ENCODE measurements at places on chromosomes 5 and 9.

DNA sequence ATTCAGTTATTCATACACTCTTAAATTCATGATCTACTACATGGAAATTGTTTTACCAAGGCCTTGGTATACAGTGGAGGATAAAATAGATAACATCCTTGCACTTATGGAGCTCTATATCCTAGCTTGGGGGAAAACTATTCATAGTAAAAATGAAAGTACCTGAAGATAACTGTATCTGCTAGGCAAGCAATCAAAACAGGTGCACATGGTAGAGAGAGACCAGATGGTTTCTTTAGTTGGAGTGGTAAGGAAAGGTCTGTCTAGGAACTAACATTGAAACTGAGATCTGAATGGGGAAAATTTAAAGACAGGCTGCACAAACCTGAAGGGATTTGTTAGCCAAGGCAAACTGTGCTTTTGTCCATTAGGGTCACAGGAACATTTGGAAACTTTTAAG lies 11.1 kb upstream of the SLCO4C1 start:
- no peak for DNase-seq

DNA sequence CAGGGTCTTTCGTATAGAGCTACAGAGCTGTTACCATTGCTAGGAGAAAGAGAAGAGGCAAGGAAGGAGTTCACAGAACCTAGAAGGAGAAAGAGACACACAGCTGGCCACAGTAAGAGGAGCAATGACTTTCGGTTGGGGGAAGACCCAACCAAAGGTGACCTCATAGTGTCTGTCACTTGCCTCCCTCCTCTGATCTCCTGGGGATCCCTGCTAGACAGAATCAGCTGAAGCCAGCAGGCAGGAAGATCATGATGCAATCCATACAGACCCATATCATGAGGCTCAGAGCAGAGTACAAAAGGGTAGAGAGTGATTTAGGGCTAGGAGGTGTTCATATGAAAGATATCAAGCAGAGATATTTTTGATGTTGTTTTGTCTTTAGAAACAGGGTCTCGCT lies 26.0 kb upstream of the EPB41L4B start:
- no peak for DNase-seq

GRCh38 chr9:108182950-108183381 lies 672.8 kb downstream of the ACTL7B start:
- DNase-seq: peak; percentile 54

DNA sequence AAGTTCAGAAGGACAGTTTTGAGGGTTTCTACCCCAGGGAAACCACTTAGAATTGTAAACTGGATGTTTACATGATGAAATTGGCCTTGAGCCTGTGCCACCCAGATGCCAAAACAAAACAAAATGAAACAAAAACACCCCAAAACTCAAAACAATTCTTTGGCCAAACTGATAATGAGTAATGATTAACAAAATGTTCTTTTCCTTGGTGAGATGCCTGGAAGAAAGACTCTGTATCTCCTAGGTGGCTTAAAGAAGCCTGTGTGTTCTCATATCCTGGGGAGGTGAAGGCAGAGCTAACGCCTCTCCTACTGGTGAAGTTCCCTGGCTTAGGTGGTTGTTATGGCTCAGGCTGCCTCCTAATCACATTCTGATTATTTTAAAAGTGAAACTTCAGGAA lies 120.5 kb downstream of the NPR3 start:
- no peak for DNase-seq

- DNase-seq: no peak
These were observed 233.7 kb upstream of the MSX2 start for GRCh38 chr5:174490728-174491127.

DNA sequence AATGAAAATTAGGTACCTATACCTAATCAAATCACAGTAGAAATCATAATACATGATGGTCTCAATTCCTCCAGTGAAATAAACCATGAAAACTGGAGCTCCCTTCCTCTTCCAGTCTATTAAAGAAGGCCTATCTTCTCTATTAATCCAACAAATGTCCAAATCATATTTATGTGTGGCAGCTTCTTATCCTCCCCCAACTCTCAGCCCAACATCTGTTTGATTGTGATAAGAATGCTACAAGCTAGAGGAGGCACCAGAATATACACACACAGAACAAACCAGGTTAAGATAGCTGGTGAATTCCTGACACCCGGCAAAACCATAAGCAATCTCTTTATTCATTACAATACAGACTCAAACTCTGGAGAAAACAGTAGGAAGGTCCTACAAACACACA lies 110.8 kb downstream of the FBXL17 start:
- DNase-seq: no peak

GRCh38 chr9:94554439-94555331 lies at the start of gene PCAT7:
PCAT7 (plus strand) TSS chr9:94555083.
- DNase-seq: peak; percentile 48

GRCh38 chr9:135116881-135117280 lies 29.4 kb downstream of the OLFM1 start:
- no peak for DNase-seq

DNA sequence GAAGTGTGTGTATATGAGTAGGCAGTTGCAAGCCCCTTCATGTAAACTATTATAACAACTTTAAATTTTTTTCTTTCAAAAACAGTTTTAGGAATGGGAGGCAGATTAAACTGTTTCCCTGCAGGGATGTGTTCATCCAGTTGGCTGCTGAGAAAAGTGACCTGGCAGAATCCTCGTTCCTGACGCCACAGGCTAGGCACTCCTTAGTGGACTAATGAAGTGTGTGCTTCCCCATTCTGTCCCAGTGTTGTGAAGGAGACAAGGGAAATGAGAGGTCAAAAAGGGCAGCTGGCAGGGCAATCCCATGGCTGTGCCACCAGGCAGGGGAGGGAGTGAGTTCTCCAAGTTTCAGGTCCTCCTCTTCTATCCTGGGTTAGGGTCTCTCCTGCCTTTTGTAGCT lies 59.8 kb downstream of the FOXD1 start:
- no peak for DNase-seq

- DNase-seq: no peak
These were observed 283.9 kb upstream of the RFX3 start for GRCh38 chr9:3809724-3810123.

DNA sequence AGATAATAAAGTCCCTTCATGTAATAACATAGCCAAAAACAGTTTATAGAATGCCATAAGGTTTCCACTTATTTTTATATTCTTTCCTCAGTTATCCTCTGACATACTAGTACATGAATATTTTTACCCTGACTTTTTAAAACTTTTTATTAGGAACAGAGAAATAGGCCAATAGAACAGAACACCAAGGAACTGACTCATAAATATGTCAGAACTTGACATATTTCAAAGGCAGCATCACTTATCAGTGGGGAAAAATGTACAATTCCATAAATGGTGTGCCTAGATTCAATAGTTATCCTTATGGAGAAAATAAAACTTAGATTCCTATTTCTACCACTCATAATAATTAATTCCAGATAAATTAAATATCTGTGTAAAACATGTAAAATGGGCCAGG lies 9.4 kb downstream of the STARD4 start:
- DNase-seq: peak; percentile 73

- DNase-seq: no peak
These were observed 31.1 kb downstream of the ERAP1 start for GRCh38 chr5:96776621-96777020.

DNA sequence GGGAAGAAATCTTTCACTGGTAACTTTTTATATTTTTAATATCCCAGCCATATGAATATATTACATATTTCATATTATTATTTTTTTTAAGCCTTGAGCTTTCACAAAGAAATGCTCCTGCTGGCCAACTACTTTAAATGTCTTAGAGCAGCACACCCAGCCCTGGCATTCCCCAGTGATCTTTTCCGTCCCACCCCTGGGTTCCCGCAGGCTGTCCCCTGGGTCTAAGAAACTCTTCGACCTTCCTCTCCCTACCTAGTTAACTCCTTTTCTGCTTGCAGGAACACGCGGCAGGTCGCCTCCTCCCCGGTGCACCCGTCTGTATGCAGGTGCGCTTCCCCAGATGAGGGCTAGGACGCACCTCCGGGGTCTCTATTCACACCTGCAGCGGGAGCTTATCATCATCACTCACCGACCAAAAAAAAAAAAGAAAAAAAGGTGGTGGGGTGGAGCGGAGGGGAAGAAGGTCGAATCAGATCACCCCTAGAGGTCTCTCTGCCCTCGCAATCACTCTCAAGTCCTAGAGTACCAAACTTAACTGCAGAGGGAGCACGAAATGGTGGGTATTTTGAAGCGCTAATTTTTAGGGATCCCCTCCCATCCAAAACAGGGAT lies 696 bp downstream of the ZFP62 start:
- peak; percentile 30 for DNase-seq

DNA sequence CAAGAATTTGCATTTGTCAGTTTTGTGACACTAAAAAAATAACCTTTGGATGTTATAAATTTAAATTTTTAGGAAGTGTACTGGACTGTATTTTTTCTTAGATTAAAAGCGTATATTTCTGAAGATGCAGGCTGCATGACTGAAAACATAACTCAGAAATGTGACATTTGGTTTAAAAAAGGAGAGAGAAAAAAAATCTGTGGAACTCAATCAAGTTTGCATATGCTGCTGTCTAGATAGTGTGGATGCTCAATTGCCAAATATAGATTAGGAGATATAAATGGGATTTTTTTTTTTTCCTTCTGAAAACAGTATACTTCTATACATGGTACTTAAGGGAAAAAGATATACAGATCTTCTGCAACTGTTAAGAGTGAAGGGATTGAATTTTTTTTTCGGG lies 402.3 kb downstream of the TAF11L14 start:
- DNase-seq: no peak

DNA sequence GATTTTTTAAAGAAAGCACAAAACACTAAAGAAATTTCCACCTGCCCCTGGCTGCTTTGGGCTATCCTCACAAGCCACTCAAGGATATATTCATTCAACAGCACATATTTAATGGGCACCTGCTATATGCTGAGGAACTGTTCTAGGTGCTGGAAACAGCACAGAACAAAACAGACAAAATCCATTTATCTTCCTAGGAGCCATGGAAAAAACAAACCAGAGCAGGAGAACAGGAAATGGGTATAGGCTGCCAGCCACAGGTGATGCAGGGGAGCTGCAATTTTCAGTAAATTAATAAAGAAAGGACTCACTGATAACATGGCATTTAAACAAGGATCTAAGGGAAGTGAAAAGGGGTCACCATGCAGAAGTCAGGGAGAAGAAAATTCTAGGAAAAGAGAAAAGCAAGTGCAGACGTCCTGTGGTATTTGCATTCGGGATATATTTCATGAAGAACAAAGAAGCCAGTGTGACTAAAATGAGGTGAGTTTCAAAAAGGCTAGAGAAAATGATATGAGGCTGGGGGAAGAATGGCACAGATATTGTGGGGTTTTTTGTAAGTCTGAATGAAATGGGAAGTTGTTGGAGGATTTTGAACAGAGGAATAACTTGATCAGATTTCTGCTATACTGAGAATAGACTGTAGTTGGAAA lies 152.2 kb downstream of the ADAMTSL1 start:
- DNase-seq: no peak

- DNase-seq: no peak
These were observed 279.6 kb upstream of the GRAMD2B start for GRCh38 chr5:126143622-126144021.

DNA sequence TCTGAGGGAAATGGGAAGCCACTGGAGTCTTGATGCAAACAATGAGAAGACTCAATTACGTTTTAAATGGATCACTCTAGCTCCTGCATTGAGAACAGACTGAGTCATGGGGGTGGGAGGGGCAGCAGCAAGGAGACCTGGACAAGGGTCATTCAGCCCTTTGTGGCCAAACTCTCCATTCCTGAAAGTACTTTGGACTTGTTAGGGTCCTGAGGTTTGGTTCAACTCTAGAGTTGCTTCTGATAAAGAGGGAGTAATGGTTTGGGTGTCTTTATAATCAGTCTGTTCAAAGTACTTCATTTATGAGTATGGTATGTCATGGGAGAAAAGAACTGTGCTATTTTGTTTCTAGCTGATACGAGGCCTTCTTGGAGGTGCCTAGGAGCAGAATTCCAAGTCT lies 67.7 kb upstream of the SMIM32 start:
- DNase-seq: no peak

GRCh38 chr5:179212870-179213269 lies 132.4 kb downstream of the ADAMTS2 start:
- DNase-seq: peak; percentile 19

- DNase-seq: peak; percentile 89
These were observed 88.2 kb downstream of the LIFR start for GRCh38 chr5:38468202-38468673.

DNA sequence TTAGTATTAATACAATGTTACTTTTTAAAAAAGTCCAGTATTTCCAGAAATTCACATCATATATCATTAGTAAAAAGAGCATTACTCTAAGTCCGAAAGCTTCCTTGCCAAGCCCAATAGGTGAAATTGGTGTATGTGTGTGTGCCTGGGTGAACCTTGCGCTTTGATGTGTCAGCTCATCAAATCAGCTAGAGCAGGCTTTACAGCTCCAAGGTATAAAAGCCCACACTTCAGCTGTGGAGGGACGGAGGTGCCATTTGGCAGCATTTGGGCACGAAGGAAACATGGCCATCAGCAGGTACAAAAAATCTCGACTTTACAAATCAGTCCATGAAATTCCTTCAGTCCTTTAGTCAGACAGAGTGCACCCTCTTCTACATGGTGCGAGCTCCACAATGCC lies 76.5 kb upstream of the IL7R start:
- no peak for DNase-seq

DNA sequence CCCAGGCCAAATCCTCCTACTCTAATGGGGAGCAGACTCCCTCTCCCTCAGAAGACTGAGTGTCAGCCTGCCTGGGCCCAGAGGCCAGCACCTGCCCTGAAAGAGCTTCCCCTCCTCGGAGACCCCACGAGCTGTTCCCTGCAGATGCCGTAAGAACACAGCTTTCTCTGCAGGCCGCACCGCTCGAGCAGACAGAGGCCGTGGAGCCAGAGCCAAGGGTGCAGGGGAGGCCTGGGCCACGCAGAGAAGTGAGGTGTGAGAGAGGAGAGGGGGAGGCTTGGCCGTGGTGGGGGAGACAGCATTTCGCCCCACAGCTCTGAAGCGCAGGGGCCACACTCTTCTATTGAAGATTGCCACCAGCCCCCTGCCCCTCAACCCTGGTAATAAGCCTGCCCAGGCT lies 62.8 kb upstream of the GARNL3 start:
- DNase-seq: no peak

DNA sequence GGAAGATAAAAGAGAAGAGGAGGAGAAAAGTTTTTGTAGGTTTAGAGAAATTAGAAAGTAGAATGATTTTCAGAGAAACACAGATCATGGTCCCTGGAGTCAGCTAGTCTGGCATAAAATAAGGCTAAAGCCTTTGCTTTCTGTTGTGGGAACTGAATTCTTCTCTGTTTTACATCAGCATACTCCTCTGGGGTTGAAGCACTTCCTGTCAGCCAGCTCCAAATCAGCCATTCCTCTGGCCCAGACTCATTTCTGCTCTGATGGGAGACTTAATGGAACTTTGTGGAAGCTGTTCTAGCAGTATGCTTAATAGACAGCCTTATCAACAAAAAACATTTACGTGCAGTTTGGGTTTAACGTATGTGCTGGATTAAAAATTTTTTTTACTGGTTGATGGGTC lies 143.2 kb downstream of the HMHB1 start:
- peak; percentile 59 for DNase-seq

GRCh38 chr9:116279230-116279629 lies 125.6 kb downstream of the PAPPA start:
- DNase-seq: peak; percentile 44

Measured in fibroblast of skin of abdomen (primary cell).